ENCODE measurements at places on chromosomes 5 and 9. TPM values are rescaled to one million over a fixed set of nuclear protein-coding genes. Genes with fewer than 3 reads are reported as not detected.

Gene OR5C1
- not detected for total RNA-seq

Gene TOPORS
- total RNA-seq, result 23.5 TPM

Gene MARCOL
- total RNA-seq, result not detected

Gene GBGT1
- 31.1 TPM for total RNA-seq

Data from sigmoid colon (tissue), 7 donors.